ENCODE measurements at places on chromosomes 3 and 15.

DNA sequence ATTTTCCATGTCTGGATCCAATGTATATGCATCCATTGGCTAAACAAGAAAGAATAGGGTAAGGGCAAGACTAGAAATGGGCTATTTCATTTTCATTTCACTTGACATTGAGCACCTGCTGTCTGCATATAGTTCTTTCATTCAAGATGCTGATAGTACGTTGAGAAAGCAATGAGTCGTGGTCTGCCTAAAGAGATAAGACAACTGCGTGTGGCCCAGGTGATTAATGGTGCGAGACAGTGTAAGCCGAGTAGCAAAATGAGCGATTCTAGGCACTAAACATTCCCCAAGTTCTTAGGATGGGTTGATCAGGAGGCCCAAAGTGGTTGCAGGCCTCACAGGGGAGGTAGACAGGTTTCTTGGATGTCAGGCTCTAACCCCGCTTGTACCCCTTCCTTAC, 235.4 kb downstream of the PDCD6IP start:
- no peak for DNase-seq

DNA sequence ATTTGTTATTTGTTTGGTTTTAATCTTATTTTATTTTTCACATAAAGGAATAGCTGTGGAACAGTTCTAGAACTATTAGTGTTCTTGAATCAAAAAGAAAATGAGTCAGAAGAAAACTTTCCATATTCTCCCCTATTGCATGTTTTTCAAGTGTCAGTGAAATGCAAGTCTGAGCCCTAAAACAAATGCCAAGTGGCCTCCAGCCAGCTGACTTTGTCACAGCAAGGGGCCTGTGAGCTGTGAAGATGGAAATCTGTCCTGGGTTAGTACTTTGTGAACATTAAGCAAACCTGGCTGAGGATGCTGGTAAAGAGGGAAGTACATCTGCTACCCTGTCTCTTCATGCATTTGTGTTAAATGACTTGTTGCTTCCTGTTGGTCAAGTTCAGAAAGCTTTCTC, 14.2 kb downstream of the LRRC49 start:
- DNase-seq: no peak

DNA sequence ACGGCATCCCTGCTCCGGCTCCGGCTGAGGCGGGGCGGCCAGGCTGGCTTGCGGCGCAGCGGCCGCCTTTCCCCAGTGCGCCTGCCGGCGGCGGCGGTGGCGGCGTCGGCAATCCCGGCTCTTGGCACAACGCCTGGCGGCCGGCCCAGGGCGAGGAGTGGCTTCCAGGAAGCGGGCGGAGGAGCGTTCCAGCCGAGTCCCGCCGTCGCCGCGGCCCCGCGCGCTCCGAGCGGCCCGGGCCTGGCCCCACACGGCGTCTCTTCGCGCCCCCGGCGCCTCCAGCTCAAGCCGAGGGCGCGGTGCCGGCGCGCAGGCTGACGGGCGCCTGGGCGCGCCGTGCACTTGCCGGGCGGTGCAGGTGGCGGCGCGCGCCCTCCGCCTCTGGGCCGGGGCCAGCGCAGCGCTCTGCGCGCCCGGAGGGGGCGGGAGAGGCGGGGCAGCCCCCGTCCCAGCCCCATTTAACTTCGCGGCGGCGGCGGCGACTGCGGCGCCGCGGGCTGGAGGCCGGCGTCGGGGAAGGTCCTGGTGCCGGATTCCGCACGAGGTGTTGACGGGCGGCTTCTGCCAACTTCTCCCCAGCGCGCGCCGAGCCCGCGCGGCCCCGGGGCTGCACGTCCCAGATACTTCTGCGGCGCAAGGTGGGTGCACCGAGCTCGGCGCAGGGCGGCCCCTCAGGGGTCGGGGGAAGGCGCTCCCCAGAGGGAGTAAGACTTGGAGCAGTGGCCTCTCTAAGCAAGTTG, at the start of gene ADAMTSL3:
Gene ADAMTSL3, plus strand, starts transcription at position 485 of the 740 bp plus-strand sequence. CDS start 1,639 bp downstream, outside the sequence.
- DNase-seq: peak; percentile 31

- no peak for DNase-seq
These were observed 12.9 kb downstream of the LRRC2 start for GRCh38 chr3:46553154-46553553.

GRCh38 chr3:53936347-53936746, 44.7 kb upstream of the SELENOK start:
- DNase-seq: no peak

GRCh38 chr15:34804113-34804512, 8.8 kb upstream of the ACTC1 start:
- no peak for DNase-seq

DNA sequence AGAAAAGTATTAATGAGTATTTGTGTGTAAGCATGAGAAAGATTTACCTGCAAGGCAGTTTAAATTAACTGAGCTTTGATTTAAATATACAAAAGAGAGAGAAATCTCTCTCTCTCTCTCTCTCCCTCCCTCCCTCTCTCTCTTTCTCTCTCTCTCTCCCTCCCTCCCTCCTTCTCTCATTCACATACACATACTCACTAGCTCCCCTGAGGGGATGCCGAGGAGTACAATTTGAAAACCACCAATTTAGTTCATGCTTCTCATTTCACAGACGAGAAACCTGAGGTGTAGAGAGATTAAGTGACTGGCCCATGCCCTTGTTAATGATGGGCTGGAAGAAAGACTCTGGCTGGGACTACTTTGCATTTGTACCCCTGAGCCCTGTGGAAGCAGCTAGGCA, 59.4 kb downstream of the MECOM start:
- no peak for DNase-seq

- DNase-seq: peak; percentile 10
These were observed 105.0 kb upstream of the GAP43 start for GRCh38 chr3:115518100-115518852.

- no peak for DNase-seq
These were observed 135.4 kb downstream of the UACA start for GRCh38 chr15:70627734-70628548.

DNA sequence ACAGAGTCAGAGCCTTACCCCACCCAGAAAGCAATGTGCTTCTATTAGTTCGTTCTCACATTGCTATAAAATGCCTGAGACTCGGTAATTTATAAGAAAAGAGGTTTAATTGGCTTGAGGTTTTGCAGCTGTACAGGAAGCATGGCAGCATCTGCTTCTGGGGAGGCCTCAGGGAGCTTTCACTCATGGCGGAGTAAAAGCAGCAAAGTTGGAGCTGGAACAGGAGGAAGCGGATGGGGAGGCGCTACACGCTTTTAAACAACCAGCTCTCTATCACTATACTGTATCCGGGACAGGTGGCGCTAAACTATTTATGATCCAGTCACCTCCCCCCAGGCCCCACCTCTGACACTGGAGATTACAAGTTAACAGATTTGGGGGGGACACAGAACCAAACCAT, 176.3 kb upstream of the BHLHE40 start:
- DNase-seq: no peak

GRCh38 chr15:87959080-87959479, 297.5 kb downstream of the NTRK3 start:
- DNase-seq: peak; percentile 10

GRCh38 chr3:94009608-94010007, 18.8 kb downstream of the STX19 start:
- DNase-seq: no peak

- DNase-seq: no peak
These were observed 45.2 kb downstream of the FBXO22 start for GRCh38 chr15:75948761-75949296.

GRCh38 chr3:168514252-168514651, 418.5 kb upstream of the GOLIM4 start:
- DNase-seq: no peak

DNA sequence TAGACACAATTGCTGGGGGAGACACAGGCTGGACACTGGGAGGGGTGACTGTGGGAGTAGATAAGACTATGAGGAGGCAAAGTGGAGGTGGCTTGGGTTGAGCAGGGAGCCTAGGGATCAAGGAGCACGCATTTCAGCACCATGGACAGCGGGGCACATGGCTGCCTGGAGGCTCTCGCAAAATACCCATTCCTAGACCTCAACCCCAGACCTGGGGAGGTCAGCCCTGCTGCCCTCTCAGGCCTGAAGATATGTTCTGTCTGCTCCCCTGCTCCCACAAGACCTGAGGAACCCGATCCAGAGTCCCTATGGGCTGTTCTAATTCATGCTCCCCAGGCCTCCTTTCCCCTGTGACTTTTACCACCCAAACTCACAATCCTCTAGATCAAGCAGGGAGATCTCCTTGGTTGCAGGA, 16.0 kb upstream of the CPEB1 start:
- DNase-seq: peak; percentile 58

- DNase-seq: no peak
These were observed 104.5 kb upstream of the SATB1 start for GRCh38 chr3:18529631-18530030.

DNA sequence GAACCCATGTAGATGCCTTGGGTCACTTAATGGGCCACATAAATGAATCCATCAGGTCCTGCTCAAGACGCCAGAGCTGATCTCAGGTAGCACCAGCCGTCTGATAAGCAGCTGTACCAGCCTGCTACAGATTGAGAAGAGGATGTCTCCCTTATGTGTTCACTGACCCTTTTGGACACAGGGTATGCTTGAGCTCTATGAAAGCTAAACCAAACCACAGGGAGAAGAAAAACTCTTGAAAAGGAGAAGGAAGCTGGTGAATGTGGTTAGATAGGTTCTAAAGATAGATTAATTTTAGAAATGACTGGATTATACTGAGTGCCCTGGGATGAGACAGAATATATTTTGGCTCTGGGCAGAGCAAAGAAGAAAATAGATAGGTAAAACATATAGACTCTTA, 187.5 kb downstream of the SPATA16 start:
- no peak for DNase-seq

DNA sequence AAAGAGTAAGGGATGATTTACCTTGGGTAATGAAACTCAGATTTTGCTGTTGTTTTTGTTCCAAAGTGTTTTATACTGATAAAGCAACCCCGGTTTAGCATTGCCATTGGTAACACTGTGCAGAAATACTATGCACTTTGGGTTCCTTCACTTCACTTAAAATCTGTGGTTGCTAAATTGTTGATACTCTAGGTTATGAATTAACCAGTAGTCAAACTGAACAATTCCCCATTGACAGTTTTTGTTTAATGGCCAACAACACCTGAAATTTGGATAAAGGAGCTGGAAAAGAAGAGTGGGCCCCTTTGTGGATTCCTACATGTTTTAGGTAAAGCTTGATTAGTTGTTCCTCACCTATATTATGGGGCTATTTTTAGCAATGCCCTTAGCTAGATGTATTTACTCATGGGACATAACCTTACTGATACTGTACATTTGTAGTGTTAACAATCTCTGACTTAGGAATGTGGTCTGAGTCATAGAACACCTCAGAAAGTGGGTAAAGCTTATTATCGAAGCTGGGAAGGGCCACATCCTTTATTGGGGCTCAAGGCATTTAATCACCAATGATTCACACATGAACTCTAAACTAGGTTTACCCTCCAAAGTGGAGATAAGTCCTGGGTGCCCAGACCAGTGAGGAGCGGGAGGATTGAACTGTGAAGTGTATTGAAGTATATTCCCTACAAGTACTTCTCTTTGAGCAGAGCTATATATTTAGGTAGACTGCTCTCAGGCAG, 29.5 kb upstream of the THRB start:
- DNase-seq: no peak

DNA sequence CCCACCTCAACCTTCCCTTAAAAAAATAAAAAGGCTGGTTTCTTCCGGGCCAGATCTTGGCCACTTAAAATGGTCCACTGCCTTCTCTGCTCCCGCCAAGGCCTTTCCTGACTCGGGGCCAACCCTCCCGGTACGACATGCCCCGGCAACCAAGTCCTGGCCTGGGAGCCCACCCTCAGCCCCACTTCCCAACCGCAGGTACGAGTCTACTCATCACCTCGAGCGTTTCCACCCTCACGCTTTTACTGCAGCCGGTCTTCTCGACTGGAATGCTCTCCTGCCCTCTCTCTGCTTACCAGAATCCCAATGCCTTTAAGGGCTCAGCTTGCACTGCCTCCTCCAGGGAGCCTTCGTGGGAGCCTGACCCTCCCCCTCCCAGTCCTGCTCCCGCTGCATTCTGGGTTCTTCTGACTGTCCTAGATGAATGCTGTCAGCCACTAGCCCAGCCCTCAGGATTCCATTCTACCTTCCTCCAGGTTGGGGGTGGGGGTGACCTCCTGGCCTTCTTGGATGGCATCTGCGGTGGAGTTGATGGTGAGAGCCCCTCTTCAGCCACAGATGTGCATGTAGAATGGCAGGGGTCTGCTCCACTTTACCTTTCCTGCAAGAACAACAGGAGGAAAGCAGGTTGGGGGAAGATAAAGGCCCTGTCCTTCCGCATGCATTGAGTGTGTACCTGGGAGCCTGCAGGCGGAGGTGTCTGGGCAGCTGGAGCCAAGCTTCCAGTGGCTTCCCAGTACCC, 1.1 kb upstream of the CSRNP1 start:
- DNase-seq: no peak

DNA sequence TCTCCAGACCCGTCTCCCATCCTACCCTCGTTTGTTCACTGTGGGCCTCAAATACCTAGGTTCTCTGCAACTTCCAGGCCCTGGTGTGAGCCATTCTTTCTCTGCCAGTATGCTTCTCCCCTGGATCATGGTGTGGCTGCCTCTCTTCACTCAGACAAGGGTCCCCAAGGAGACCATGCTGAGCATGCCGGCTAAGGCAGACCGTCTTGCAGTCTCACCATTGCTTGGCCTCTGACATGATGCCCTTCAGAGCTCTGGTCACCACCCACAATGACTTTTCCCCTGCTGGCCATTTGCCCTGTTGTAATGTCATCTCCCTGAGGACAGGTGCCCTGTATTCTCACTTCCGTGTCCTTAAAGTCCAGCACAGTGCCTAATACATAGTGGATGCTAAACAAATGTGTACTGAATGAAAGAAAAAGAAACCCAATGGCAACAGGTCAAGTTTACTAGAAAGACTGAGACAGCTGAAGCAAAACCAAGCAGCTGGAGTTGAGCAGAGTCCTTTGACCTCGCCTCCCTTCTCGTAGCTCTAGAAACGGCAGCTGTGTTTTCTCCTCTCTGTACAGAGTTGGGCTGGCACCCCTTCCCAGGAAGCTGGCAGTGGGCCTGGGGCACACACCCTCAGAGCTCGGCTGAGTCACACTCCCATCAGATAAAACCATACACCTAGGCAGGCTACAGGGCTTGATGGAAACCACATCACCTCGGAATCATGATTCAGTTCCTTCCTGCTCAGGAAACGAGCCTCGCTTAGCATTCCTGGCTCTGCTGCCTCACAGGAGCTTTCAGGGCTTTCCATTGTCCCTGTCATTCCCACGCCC, 8.6 kb downstream of the TLR9 start:
- DNase-seq: peak; percentile 77

GRCh38 chr15:45991863-45992262, 357.0 kb downstream of the SQOR start:
- no peak for DNase-seq
